Pancreas (tissue), 10 donors: ENCODE measurements at places on chromosomes 6 and 20. TPM values are rescaled to one million over a fixed set of nuclear protein-coding genes. Genes with fewer than 3 reads are reported as not detected.

- DNase-seq = no peak
These were observed 317.7 kb upstream of the ADGRB3 start for GRCh38 chr6:68317366-68317765.

- DNase-seq = no peak
These were observed 10.2 kb downstream of the STX11 start for GRCh38 chr6:144160431-144161005.

GRCh38 chr6:50993941-50994720, 175.5 kb downstream of the TFAP2B start:
- DNase-seq = no peak

- no peak for DNase-seq
These were observed 5.6 kb upstream of the PHACTR3 start for GRCh38 chr20:59598625-59599310.

- DNase-seq = no peak
These were observed 1.5 kb downstream of the RALY start for GRCh38 chr20:33995053-33995831.

GRCh38 chr6:46948699-46949098, 27.0 kb upstream of the ADGRF5 start:
- DNase-seq = no peak

- no peak for DNase-seq
These were observed 105.6 kb upstream of the CLDN20 start for GRCh38 chr6:155158030-155158843.

GRCh38 chr6:14828201-14828611, 417.7 kb upstream of the JARID2 start:
- DNase-seq = no peak

DNA sequence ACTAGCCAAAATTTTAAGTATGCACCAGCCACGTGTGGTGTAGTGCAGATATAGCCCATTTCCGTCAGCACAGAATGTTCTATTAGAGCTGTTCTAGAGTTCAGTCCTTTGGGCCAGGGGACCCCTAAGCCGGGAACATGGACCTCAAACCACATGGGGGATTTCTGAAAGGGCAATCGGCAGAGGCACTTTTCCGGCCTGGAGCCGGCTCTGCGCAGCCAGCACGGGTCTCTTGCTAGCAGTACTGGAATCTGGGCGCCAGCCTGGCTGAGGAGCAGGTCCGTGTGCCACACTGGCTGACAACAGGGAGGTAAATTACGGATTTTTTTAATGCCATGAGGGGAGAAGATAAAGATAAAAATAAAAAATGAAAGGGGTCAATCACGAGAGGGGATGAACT, 120.5 kb downstream of the SULF2 start:
- DNase-seq = no peak

DNA sequence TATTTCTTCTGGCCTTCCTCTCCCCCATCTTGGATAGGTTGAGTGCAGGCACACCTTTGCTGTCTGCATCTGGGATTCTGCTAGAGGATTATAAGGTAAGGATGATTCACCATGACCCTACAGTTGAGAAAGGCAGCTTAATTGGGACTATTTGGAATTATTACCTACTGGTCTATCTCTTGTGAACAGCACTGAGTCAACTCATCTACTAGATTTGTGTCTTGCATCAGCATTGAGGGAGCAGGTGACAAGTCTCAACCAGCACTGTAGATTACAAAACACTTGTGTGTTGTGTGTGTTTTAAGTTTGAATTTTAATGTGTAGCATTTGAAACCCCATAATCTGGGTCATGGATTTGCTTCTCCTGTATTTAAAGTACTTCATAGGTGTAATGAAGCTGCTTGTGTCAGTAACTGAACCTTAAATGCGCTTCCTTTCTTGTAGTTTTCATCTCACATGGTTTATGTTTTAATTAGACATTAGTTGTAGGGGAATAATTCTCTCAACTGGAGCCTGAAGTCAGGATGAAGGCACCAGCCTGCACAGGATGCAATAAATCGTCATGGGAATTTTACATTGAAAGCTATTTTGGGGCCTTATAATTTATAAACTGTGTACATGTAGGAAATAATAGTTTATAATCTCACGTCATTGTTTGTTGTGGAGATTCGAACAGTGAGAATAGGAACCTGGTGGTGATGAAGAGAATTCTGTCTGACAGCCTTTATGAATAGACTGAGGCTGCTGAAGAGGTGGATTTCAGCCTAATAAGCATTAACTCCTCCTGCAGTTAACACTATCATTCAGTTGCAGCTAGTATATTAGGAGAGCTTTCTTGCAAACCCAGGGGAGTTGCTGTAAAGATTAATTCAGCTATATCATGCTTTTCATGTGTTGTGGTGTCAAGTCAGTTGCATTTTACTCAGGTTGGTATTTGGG, 125.1 kb downstream of the JARID2 start:
- DNase-seq = no peak

GRCh38 chr6:105091140-105091829, 88.5 kb downstream of the POPDC3 start:
- DNase-seq = no peak

- no peak for DNase-seq
These were observed 123.8 kb downstream of the BANF2 start for GRCh38 chr20:17823409-17824144.

DNA sequence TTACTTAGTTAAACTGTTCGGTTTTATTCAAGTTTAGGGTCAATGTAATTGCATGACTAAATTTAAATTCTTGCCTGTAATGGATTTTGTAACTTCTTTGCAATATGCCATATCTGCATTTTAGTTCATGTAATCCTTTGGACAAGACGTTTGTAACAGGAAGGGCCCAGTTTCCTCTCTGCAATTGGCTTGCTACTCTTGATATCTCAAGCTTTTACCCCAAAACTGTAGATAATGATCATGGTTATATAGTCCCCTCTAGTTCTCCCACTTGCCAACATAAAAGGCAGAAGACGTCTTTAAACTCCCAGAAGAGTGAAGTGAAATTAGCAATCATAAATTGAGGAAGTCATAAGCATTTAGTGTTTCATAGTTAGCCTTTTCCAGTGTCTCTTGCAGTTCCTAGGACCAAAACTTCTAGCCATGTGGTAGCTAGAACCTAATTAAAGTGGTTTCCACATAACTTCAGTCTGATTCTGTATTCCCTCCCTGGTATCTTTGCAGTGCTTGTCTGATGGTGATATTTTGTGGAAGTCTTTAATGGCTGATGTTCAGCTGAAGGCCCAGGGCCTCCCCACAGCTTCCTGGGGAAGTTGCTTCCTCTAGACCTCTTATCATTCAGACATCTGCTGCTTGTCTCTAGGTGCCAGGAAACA, 117.8 kb upstream of the SUPT3H start:
- DNase-seq = no peak

DNA sequence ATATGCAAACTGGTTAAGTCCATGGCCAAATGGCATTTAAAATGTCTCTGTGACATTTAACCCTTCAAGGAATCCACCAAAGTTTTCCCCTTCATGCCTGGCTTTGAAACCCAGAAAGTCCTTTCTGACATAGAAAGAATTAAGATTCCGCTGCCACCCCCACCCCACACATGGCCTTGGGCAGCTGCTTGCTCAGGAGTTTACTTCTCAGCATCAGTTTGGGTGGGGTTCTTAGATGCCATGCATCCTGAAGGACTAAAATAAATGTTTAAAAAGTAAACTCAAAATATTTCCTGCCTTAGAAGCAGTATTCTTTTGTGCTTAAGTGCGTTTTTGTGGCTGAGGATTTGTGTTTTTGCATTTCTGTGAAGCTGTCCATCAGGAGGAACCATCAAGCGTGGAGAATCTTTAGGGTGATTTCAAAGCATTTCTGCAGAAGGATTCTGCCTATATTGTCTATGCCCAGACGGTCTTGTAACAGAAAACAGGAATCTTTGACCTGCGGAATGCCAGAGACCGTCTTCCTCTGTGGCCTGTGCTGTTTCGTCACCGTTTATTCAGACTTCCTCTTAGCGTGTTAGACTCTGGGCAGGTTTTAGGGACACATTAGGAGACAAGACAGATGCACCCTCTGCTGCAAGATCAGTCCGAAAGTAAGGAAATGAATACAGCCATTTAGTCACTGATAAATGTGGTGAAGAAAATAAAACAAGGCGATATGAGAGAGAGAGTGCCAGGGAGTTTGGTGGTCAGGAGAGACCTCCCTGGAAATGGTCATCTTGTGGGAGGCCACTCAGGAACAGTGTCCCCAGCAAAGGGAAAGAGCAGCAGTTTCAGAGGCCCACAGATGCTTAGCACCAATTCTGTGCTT, 6.2 kb downstream of the DUSP22 start:
- DNase-seq = no peak

- DNase-seq = no peak
These were observed 197.5 kb upstream of the JARID2 start for GRCh38 chr6:15048367-15048766.

GRCh38 chr6:108848116-108848868, at the start of gene ARMC2:
ARMC2 (plus strand) TSS chr6:108848422; CDS start chr6:108854268, 5,846 bp downstream.
- peak; percentile 99 for DNase-seq

GRCh38 chr6:129643968-129644367, 66.0 kb downstream of the ARHGAP18 start:
- no peak for DNase-seq

- no peak for DNase-seq
These were observed 207.8 kb downstream of the TTLL2 start for GRCh38 chr6:167532410-167533288.

GRCh38 chr20:46118481-46119020, 437 bp downstream of the CD40 start:
- peak; percentile 35 for DNase-seq

GRCh38 chr6:35719830-35720733, 16.8 kb upstream of the ARMC12 start:
- no peak for DNase-seq

DNA sequence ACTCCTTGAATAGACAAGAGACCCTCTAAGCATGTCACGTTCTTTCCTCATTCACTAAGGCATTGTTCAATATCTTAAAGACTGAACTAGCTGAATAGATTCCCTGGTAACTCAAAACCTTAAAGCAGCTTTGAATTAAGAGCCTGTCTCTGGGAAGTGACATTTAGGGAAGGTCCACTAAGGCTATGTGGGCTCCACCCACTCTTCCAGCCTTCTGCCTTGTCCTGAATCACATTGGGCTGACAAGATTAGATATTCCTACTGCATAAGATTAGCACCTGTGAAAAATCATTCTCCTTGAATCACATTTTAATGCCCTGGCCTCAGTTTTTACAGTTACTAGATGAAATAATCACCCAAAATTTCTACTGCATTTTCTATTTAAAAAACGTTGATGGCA, 36.3 kb downstream of the CLIC5 start:
- DNase-seq = no peak

DNA sequence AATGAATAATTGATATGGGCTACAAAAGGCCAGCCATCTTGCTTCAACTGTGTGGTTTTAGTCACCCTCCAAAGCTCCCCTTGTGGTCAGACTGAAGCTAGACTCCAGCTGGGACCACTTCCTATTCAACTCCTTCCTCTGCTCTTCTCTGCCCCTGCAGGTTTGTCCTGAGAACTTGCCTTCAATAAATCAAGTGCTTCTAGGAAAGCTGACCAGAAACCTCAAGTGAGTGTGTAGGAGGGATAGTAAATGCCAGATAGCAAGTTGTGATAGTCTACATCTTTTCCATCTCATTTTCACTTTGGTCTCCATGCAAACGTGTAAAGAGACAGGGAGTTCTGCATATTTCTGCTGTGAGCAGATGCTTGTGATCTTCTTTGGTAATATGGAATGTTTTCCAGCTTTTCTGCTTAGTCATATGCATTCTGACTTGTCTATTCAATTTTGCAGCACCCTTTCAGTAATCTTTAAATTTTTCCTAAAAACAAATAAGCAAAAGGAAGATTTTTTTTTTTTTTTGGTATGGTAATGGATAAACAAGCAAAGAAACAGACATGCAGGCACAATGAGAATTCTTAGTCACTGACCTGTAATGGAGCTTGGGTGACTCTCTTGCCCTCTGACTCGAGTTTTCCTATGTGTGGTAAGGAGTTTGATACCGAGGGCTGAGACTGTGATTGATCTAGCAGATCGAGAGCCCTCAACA, 201.3 kb upstream of the BTBD3 start:
- no peak for DNase-seq

- DNase-seq = no peak
These were observed 2.1 kb downstream of the SCUBE3 start for GRCh38 chr6:35215665-35216411.

DNA sequence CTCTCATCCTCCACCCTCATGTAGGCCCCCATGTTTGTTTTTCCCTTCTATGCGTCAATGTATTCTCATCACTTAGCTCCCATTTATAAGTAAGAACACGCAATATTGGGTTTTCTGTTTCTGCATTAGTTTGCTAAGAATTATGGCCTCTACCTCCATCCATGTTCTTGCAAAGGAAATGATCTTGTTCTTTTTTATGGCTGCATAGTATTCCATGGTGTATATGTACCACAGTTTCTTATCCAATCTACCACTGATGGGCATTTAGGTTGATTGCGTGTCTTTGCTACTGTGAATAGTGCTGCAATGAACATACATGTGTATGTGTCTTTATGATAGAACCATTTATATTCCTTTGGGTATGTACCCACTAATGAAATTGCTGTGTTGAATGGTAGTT, 200.0 kb downstream of the ADGRG6 start:
- DNase-seq = no peak

DNA sequence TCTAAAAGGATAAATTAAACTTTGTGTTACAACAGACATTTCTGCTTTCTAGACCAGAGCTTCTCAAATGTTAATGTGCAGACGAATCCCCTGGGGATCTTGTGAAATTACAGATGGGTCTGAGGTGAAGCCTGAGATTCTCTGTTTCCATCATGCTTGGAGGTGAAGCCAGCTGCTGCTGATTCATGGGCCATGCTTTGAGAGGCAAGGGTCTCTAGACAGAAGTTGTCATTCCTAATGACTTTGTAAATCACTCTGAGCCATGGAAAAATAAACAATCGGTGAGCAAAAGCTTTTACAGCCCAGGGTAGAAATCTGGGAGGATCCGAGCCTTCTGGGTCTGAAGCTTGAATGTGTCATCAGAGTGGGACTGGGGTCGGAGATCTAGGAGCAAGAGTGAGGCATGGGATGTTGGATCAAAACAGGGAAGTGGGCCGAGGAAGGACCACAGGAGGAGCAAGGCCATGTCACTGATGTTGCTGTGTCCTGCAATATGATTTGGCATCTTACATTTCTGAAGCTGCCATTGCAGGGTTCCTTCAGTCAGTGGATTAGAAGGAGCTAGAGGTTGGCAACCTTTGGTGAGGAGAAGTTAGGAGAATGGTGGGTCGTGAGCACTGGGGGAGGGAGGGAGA, 77.3 kb downstream of the TRMT11 start:
- DNase-seq = no peak

The TUBB gene
- polyA plus RNA-seq = 111 TPM

The SLC22A1 gene
- 0.53 TPM for polyA plus RNA-seq

The TNFRSF6B gene
- 14.0 TPM for polyA plus RNA-seq

The CST5 gene
- 0.61 TPM for polyA plus RNA-seq

The C6orf118 gene
- 0.19 TPM for polyA plus RNA-seq

The WFDC10B gene
- not detected for polyA plus RNA-seq

The NRSN1 gene
- polyA plus RNA-seq = 1.2 TPM
